ENCODE measurements at places on chromosomes 12 and 14.
A peak's percentile ranks its signal among the peaks of the same experiment; 100 is the strongest.

DNA sequence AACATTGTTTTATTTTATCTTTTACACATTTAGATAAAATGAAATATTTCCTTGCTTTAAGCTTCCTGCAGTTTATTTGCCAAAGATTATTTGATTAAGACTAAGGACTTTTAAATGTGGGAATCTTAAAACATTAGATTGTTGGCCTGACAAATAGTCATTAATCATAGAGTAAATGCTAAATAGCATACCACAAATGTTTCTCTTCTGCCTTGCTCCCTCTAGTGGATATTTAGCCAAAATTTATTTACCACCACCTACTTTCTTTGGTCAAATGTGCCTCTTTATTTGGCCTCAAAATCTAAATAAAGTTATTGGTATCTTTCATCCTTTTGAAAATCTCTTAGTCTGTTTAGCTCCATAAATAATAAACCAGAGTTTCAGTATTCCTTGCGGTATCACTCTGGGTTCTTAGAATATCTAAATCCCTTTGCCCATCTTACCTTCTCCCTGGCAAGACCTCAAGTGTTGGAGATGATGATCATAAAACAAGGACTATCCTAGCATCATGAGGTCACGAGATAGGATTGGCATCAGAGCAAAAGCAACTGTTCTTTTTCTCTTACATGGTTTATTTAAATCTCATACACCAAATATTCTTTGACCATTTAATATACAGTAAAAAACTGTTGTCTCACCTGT lies 150.6 kb upstream of the AEBP2 start:
- DNase-seq: no peak

- DNase-seq: peak; percentile 85
These were observed 139.5 kb downstream of the CHST11 start for GRCh38 chr12:104596134-104596799.

GRCh38 chr12:95953000-95953399 lies 9.9 kb downstream of the AMDHD1 start:
- DNase-seq: no peak

- DNase-seq: no peak
These were observed 195.0 kb upstream of the PDZRN4 start for GRCh38 chr12:40993158-40993557.

- DNase-seq: no peak
These were observed 26.9 kb downstream of the TCP11L2 start for GRCh38 chr12:106329231-106329982.

DNA sequence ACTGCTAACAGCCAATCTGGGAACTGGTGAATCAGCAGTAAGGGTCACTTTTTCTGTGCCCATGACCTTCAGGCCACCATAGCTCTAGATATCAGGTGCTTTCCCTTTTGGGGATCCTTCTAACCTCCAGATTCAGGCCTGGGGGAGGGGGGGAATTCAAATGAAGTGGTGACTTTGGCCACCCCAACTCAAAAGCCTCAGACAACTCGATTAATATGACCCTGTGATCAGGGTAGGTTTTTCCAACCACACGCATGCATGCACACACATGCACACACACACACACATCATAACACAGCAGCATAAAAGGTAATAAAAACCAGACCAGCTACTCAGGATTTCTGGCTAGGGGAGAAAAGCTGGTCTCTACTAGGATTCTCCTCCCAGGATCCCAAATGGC lies 5.3 kb downstream of the TBX3 start:
- no peak for DNase-seq

DNA sequence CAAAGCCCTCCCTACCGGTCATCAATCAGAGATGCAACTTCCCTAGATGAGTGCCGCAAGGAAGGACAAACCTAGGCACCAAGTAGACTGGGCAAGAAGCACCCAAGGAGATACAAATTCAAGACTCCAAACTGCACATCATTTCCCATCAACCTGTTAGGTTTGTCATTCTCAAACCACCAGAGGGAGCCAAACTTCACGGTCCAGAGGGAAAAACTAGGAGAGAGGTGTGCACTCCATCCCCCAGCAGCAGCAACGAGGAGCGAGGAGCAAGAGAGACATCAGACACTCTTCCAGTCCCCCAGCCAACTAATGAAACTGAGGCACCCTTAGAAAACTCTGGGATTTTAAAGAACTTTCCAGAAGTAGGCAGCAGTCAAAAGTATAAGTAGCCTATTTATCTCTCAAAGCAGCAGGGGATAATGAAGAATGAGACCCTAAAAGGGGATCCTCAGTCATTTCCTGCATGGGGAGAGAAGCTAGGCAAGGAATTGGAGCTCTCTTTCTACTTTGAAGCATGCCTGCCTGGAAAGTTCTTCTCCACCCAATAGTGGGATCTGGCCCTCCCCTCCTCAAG lies 37.0 kb upstream of the NT5DC3 start:
- peak; percentile 78 for DNase-seq

- DNase-seq: no peak
These were observed 90.1 kb upstream of the DAAM1 start for GRCh38 chr14:59098377-59098776.

- DNase-seq: no peak
These were observed 157.4 kb upstream of the TMEM260 start for GRCh38 chr14:56422221-56422620.

GRCh38 chr14:74526854-74527585 lies 33.5 kb downstream of the ISCA2 start:
- DNase-seq: no peak

- DNase-seq: no peak
These were observed 584 bp downstream of the VRK1 start for GRCh38 chr14:96797582-96798349.

- peak; percentile 74 for DNase-seq
These were observed 61.7 kb upstream of the DLK1 start for GRCh38 chr14:100664841-100665510.

DNA sequence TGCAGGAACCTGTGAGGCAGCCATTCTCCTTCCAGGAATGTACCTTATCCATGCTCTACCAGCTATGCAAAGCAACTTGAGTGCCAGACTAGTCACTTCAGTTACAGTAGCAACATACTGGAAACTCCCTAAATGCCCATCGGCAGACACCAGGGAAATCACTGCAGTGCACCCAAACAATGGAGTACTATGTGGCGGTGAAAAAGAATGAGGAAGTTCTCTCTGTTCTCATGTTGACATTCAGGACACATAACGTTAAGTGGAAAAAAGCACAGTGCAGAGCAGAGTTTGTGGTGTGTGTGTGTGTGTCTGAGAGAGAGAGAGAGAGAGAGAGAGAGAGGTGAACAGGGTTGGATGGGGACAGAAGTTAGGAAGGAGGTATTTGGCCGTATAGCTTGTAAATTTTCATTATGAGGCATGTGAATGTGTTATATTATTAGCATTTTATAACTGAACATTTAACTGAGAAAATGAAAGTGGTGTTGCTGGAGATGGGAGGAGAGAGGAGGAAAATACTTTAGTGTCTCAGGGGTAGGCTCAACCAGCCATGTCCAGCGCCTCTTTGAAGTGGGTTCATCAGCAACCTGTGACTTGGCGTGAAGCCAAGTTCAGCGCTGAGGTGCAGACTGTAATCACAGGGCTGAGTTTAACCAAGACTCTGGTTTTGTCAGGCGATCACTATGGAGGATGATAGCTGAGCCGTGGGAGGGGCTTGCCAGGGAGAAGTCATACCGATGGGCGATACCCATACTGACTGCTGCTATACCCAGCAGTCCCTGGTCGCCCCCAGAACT lies 17.3 kb downstream of the TNFAIP2 start:
- no peak for DNase-seq

- DNase-seq: no peak
These were observed 258.6 kb downstream of the KTN1 start for GRCh38 chr14:55838529-55839052.

GRCh38 chr12:132284071-132284826 lies 45.1 kb downstream of the GALNT9 start:
- no peak for DNase-seq

DNA sequence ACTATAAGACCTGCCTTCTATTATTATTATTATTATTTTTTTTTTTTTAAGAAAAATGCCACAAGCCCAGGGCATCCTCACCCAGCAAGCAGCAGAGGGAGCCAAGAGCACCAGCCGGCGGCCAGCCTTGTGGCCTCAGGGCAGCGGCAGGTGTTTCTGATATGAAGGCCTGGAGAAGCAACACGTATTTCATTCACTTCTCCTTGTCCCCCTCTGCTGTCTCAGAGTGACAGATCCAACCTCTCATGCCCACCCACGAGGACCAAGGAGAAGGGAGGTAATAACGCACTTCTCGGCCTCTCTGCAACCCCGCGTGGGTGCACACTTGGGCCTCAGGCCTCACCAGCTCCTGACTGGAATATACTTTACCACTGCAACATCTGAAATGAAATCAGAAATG lies 25.4 kb downstream of the CDC42BPB start:
- no peak for DNase-seq

GRCh38 chr12:124979568-124979967 lies 9.4 kb downstream of the DHX37 start:
- no peak for DNase-seq

GRCh38 chr14:76546426-76547221 lies 170.7 kb downstream of the ESRRB start:
- DNase-seq: no peak

GRCh38 chr14:23015618-23016017 lies 5.7 kb upstream of the C14orf93 start:
- no peak for DNase-seq

GRCh38 chr12:94566345-94566744 lies 84.0 kb downstream of the TMCC3 start:
- DNase-seq: no peak

- DNase-seq: no peak
These were observed 153.8 kb downstream of the SLC35F4 start for GRCh38 chr14:57712102-57712501.

GRCh38 chr12:123983822-123984485 lies 10.9 kb downstream of the ZNF664 start:
- DNase-seq: no peak

DNA sequence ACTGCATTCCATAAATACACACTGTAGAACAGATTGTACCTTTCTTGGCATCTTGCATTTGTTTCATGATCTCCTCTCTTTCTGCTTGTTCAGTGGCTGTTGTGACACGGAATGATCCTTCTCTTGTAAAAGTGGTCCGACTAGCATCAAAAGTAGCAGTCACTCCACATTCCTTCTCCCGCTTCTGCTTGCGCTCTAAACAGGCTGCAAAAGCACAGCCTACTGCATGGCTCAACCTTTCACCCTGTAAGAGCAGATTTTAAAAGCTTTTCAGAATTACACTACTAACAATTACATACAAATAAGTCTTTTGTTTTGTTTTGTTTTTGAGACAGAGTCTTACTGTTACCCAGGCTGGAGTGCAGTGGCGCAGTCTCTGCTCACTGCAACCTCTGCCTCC lies 49.8 kb downstream of the PAPLN start:
- DNase-seq: no peak

DNA sequence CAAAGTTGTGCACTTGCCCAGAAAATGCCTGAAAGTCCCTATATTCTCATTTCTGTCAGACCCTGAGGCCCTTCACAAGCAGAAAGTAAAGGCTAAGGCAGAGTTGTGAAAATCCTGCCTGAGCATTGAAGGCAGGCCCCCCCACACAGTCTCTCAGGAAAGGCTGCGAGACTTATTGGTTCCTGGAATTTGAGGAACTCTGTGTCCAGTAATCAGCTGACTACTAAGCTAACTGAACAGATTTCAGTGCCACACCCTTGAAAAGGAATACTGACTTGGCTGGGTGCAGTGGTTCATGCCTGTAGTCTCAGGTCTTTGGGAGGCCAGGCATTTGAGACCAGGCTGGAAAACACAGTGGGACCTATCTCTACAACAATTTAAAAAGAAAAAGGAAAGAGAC lies 21.1 kb upstream of the PPP2R5E start:
- DNase-seq: no peak

DNA sequence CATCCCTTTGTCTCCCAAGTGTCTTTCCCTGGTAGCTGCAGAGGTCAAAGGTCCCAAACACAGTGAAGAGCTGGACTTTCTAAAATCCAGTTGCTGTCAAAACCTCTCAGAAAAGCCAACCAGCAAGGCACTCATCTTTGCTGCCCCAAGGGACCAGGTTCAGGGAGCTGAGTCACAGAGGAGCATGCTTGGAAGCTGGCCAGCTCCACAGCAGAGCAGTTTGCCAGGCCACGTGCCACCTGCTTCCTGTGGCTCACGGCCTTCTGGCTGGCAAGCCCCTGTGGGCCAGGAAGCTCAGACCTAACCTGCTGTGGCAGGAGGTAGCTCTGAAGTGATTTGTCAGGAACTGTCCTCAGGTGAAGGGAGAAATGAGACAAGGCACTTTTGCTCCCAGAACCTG lies 3.6 kb downstream of the ISCU start:
- peak; percentile 89 for DNase-seq

- no peak for DNase-seq
These were observed 10.0 kb upstream of the CLEC7A start for GRCh38 chr12:10140001-10140400.

- DNase-seq: peak; percentile 15
These were observed 7.7 kb downstream of the SLC15A4 start for GRCh38 chr12:128815779-128816642.

GRCh38 chr12:107404981-107405380 lies 280.6 kb upstream of the PWP1 start:
- DNase-seq: no peak

GRCh38 chr12:55955344-55955743 lies 10.5 kb downstream of the PMEL start:
- DNase-seq: no peak

- DNase-seq: no peak
These were observed 786.8 kb downstream of the TMTC2 start for GRCh38 chr12:83473408-83474095.

- no peak for DNase-seq
These were observed 11.7 kb upstream of the MYL2 start for GRCh38 chr12:110932046-110932445.

GRCh38 chr12:100987552-100988521 lies 193.3 kb downstream of the ANO4 start:
- no peak for DNase-seq

DNA sequence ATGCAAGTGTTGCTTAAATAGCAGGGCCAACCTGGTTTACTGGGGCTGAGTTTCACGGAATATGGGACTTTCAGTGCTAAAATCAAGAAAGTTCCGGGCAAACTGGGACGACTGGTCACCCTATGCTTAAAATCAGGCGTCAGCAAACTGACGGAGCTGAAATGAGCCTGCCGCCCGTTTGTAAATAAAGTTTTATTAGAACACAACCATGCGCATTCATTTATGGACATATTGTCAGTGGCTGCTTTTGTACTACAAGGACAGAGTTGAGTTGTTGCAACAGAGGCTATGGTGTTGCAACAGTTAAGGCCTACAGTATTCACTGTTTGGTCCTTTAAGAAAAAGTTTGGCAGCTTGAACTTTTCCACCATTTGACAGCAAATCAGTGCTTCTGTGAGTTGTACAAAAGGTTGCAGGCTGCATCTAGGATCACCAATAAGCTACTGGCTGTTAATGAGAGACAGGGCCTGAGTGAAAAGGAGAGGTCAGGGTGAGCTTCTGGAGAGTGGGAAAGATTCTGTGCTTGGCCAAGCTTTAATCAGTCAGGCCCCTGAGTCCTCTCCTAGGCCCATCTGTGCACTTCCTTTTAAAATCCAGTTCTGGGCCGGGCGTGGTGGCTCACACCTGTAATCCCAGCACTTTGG lies 13.3 kb downstream of the SELPLG start:
- DNase-seq: no peak

GRCh38 chr14:94005324-94006073 lies 8.4 kb downstream of the CCDC197 start:
- DNase-seq: no peak

GRCh38 chr14:52240623-52241022 lies 26.9 kb upstream of the PTGDR start:
- DNase-seq: no peak

GRCh38 chr12:2358986-2359658 lies 306.3 kb downstream of the CACNA1C start:
- DNase-seq: peak; percentile 58
